ENCODE measurements at places on chromosomes 11 and 22.

- no peak for DNase-seq
These were observed 105.8 kb downstream of the ARHGAP20 start for GRCh38 chr11:110606415-110606814.

DNA sequence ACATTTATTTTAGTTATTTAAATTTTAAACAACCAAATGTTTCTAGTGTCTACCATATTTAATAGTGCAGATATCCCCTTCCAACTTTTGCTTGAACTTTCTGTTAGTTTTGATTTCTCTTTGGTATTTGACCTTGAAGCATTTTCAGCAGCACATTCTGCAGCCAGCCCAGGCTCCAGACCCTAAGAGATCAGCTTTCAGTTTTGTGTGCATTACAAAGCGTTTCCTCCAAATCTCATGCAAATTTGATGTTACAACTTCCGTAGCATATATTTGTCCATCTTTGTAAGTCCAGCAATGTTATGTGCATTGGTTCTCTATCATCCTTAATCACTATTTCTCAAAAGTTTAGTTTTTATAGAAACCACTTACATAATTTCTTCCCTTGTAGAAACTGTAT lies 14.6 kb upstream of the SERGEF start:
- DNase-seq = no peak

- DNase-seq = no peak
These were observed 147.8 kb upstream of the NECTIN1 start for GRCh38 chr11:119876841-119877240.

DNA sequence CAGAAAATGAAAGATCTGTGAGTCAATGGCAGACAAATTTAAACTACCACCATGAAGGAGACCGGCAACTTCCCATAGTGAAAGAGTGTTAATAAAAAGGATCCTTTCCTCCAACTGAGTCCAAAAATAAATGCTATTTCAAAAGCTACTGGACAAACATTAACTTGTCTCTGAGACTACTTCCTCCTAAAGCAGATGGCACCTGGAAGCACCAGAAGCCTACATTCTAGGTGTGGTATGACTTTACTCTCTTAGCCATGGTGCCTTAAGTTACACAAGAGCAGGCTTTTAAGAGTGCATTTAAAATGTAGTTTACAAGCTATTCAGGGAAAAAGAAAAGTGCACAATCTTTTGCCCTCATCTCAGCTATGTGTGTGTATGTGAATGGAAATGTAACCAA lies 2.5 kb downstream of the ARHGAP32 start:
- no peak for DNase-seq

GRCh38 chr11:132821499-132821898 lies 710.8 kb downstream of the OPCML start:
- DNase-seq = no peak

Data from left forelimb (tissue), 1 donor.